ENCODE measurements at places on chromosomes 7 and 10.

DNA sequence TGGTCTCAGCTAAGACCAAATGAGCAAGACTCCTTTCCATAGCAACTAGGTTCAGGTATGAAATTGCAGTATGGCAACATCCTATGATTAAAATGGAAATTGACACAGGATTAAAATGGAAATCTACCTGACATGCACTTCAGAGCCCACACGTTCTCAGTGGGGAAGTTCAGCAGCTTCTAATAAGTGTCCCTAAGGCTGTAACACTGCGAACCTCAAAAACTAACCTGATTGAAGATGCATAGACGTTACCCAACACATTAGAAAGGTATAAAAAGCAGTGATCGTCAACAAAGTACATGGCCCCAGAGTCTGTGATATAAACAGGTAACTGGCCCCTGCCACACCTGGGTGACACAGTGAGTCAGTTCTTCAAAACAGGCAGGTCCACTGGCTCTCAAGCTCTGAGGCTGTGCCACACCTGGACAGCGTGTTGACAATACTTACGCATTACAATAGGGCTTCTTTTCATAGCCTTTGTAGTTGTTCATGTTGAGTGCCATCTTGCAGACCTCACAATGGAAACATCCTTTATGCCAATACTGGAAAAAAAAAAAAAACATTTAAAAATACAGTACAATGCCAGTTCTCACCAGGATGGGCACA, 274.9 kb upstream of the NEBL start:
- DNase-seq, result no peak

DNA sequence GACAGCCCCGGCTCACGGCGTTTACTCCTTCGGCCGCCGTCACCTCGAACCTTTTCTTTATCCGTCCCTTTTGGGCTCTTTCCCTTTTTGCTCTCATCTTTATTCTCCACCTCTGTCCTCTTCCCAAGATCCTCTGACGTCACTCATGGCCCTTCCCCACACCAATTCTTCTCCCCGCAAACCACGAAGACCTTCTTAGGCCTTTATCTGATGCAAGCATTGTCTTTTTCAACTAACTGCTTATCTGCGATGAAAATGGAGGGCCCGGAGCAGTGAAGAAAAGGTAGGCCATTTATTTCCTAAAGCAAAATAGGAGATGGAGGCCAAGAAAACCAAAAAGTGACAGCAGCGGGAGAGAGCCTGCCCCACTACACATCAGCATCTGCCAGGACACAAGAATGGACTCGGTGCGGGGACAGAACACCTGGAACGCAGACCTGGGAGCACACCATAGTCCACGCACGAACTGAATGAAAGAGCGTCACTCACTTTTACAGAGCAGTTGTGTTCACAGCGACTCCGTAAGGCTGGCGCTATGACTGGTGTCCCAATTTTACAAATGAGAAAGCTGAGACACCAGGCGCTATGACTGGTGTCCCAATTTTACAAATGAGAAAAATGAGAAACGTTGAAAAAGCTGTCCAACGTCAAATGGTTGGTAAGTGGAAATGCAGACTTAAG, 45.3 kb downstream of the ZNF777 start:
- DNase-seq, result no peak

DNA sequence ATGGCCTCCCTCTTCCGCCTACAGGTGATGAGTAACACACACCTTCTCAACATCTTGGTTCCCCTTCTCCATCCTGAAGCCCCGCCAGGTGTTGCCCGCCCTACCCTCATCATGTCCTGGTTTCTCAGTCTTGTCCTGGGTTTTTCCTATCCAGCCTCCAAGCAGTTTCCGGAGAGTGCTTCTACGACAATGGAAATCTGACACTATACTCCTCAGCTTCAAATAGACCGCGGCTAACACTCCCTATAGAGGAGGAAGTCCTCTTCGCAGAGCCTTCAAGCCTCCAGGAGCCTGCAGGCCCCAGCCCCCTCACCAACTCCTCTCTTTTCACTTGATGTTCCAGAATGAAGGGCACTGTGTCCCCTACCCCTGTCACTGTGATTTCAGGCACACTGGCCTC, 147.4 kb downstream of the PRPF18 start:
- DNase-seq, result no peak

DNA sequence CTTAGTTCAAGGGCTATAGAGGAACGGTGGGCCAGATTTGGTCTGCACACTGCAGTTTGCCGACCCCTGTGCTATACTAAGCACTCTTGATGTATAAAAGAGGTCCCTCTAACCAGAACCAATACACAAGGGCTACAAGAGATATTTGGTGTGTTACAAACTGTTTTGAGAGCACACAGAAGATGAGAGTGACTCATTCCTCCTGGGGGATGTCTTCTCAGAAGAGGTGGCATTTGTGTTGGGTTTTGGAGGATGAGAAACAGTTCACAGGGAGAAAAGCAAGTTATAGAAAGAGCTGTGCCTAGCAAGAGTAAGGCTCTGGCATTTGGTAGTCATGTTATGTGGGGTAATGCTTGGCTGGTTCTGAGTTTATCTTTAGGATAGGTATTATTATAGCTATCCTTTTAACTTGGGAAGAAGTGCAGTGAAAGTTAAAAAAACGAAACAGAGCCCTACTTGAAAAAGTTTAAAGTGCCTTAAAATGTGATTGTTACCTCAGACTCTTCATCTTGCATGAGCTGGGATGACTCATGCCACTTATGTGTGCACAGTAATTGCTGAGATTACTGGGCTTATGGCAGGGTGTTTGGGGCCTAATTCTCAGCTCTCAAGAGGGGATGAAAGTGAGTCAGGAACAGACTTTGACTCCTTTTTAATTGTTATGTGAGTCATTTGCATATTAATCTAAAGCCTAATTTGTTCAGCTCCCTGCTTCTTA, 160.4 kb downstream of the KIF20B start:
- DNase-seq, result no peak

- no peak for DNase-seq
These were observed 673.7 kb downstream of the MAGI2 start for GRCh38 chr7:78779788-78780187.

DNA sequence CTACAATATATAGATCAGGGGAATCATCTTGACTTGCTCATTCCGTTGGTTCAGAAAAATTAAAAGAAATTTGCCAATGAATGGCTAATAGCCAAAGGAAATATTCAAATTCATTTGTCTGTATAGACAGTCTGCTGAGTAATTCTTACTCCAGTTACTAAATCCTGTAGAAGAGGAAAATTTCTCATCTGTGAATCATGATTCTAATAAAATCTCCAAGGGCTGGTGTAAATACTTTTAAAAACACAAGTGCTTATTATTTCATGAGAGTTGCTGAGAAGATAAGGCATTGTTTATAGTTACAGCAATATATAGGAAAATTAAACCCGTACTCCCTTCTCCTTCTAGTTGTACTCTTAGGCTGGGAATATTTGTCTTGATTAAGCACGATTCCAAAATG, 53.0 kb downstream of the WNT2 start:
- DNase-seq, result no peak

DNA sequence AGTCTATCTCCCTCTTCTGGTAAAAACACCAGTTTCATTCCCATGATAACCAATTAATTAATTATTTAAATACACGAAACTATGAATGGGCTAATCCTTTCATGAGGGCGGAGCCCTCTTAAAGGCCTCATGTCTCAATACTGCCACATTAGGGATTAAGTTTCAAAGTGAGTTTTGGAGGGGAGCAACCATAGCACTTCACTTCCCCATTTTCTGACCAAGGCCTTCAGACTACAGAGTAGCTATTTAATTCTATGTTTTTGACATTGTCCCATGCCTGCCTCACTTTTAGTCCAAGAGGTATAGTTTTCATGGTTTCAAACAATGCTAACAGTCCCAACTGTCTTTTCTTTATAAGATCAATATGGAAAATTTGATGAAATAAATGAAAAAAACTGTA, 618.6 kb downstream of the ZWINT start:
- no peak for DNase-seq

GRCh38 chr7:132045002-132045401, 488.6 kb upstream of the PODXL start:
- no peak for DNase-seq

GRCh38 chr7:98250789-98251188, 1.2 kb downstream of the TECPR1 start:
- no peak for DNase-seq

DNA sequence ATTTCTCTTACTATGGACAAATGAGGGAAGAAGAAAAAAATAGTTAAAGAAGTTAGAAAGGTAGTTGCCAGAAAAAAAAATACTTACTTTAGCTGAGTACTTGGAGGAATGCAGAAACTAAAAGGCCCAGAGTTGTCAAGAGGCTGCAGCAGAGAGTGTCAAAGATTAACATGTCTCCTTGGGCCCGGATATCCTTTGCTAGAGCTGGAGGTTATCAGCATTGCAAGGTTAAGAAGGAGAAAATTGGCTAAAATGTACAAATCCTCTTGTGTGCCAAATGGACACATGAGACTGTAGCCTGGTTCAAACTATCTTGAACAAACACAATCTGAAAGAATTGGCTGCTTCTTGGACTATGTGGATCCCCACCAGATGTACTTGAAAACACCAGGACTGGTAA, 377.0 kb downstream of the SEMA3D start:
- DNase-seq, result no peak

DNA sequence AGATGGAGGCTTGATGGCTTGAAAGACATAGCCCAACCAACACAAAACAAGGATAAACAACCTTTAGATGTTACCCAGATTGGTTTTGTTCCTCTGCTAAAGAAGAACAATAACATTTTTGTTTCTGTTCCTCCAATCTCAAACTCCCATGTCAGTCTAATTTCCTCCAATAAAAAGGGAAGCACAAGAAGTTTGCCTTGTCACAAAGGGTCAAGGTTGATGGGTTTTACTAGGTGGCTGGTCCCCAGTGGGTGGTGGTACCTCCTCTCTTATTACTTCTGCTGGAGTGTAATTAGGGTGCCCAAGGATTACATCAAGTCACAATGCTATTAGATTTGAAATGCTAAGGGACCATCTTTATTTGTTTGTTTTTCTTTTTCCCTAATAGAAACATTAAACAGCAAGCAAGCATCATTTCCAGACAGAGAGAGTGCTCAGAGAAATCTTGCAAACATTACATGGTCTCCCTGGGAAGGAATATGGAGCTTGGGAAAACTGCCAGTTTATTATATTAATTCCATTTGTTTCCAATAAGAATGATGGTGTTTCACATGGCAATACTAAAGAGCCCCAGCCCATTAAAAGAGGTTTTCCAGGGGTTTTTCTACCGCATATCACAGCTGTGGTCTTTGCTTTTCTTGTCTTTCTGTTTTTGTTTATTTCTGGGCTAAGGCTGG, 78.3 kb upstream of the AOAH start:
- DNase-seq, result no peak

DNA sequence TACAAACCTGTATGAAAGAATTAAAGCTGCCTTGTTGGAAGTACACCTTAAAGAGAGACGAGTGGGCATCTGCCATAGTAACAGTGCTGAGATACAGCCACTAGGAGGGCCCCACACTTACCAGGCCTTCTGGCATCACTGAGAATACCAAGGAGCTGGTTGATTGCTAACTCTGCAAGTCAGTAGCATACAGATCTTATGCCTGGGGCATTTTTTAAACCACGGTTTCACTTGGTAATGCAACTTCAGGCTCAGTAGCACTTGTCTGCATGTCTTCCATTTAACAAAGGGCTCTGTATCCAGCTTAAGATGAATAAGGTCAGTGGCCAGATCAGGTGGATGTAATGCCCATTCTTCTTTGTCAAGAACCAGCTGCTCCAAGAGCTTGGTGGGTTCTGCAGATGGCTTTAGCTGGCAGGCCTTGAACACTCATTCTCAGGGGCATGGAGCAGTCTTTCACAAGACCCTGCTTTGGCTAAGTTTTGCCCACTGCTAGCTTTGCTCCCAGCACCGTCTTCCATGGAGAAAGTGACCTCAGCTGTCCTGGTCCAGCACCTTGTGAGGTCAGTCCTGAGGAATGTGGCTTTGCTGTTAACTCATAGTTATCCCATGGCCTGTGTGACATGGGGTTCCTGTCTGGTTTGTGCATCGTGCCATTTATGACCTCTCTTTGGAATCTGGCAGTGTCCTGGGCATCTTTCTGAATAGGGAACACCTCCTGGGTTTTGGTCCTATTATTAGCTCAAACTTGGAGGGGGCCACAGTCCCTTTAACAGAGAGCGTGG, 68.1 kb downstream of the BMPER start:
- DNase-seq, result no peak

- no peak for DNase-seq
These were observed 1.7 kb downstream of the CREB3L2 start for GRCh38 chr7:138000081-138000701.

DNA sequence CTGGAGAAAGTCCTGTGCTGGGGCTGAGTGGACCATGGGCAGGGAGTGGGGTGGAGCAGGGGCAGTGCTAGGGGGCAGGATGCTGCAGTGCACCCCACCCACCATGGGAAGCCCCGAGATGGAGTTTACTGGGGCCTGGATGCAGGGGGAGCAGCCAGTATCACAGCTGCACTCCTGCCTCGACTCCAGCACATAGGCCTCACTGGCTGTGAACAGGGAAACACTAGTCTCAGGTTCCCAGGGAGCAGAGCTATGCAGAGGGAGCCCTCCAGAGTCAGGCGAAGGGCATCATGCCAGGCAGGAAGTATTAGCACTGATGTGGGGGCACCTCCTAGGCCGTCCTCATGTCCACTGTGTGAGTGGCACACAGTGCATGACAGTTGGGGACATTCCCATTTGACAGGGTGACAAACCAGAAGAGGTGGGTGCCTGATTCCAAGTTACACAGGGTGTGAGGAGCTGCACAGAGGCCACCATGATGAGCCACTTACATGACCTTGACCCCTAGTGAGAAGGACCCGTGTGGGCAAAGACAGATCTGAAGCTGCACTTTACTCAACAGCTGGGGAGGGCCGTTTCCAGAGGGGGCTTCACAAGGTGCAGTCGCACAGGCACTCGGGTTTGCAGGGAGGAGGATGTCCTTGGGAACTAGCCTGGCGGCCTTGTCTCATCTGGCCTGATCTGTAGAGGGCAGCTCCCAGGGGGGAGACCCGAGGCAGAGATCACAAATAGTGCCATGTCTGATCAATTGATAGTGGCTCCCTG, 69.9 kb upstream of the LRRC4 start:
- no peak for DNase-seq

GRCh38 chr7:137965942-137966640, 35.8 kb downstream of the CREB3L2 start:
- DNase-seq, result no peak

- DNase-seq, result no peak
These were observed 24.2 kb downstream of the UBTD1 start for GRCh38 chr10:97522937-97523336.

DNA sequence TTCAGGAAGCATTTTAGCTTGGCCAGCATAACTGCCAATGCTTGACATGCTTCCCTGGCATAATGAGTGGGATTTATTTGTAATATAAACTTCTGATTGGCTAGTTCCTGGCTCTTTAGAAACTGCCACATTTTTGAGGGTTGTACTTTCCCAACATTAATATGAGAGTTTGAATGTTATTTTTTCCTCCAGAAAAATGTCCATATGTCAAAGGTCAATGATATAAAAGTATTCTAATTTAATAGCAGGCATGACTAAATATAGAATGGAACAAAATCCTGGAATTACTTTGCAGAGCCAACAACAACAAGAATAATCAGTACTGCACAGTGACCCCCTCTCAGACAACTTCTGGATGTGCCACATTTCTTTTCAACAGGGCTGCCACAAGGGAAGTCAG, 352.6 kb downstream of the PRPF18 start:
- no peak for DNase-seq
